Activated T-cell treated with anti-CD3 and anti-CD28 coated beads for 24 hours (primary cell): ENCODE measurements at places on chromosomes 2 and 18.

- no peak for DNase-seq
Observed at GRCh38 chr2:30127016-30127893, 19.6 kb upstream of the YPEL5 start.

GRCh38 chr2:122734766-122735424 is 979.4 kb downstream of the TSN start:
- DNase-seq, result no peak

GRCh38 chr2:200411831-200412230 is 98.0 kb downstream of the KCTD18 start:
- DNase-seq, result no peak

GRCh38 chr18:46915800-46916550 is 1.3 kb downstream of the PIAS2 start:
- DNase-seq, result no peak

DNA sequence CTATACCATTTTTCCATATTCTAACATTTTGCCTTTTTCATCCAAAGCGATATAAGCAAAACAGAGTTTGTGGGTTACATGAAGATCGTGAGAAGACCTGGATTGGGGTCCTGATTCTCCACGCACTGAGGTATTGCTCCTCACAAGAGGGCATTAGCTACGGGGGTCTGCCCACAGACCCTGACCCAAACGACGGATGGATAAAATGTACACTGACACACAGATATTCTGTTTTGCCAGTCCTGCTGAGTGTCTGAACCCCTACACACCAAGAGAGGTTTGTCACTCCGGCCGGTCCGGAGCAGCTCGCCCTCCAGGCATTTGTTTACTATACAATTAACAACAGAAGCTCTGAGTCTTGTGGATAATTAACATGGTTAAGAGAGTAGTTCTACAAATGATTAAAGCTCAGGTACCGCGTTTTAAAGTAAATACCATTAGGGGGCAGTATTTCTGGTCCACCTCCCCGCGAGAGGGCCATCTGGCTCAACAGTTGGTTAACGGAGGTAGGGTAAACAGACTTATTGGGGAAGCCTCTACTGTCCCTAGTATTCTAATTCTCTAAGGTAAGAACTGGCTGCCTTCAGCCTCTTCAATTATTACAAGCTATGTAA is 28.4 kb downstream of the SCYGR8 start:
- DNase-seq, result no peak

- DNase-seq, result no peak
Observed at GRCh38 chr2:32838418-32838817, 108.3 kb upstream of the LTBP1 start.

DNA sequence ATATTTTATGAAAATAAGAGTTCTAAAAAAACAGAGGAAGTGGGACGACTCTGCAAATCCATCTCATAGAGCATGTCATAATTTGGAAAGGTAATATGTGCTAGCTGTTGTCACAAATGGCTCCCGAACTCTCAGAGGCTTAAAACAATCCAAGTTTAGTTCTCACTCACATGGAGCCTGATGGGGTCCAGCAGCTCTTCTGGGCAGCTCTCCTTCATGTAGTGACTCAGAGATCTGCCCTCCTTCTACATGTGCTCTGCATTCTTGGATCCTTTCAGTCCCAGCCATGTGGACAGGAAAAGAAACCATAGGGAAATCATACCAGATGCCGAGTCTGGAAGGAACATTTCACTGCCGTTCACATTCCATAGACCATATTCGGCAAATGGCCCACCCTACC is 180.1 kb upstream of the APCDD1 start:
- no peak for DNase-seq

DNA sequence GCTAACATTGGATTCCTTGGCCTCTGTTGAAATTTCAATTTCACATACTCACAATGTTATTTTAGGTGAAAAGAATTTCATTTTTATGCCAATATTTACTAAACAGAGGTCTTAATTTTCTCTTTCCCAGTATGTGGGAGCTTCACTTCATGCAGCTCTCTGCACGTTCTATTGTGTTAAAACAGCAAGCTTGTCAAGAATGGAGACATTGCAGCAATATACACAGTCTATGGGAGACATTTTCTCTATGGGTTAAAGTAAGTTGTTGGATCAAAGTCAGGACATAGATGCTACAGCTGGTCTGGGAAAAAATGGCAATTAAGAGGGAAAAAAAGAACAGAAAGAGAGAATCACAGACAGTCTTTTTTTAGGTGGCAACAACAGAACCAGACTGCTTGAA is 70.4 kb upstream of the ARHGAP15 start:
- no peak for DNase-seq

DNA sequence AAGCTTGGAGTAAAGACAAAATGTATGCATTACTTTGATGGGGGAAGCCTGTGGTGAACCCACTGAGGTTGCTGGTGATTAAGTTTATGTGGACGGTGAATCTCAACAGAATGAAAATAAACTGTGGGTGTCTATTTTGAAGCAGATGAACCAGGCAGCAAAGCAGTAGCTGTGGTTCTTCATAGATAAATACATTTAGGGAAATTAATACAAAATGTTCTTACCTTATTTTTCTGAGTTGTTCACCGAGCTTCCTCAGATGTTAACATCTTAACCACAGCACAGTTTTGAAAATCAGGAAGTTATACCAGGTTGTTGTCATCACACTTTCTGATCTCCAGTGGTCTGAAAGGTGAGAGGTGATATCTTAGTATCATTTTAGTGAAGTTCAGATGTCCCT is 53.9 kb downstream of the NCK2 start:
- no peak for DNase-seq

DNA sequence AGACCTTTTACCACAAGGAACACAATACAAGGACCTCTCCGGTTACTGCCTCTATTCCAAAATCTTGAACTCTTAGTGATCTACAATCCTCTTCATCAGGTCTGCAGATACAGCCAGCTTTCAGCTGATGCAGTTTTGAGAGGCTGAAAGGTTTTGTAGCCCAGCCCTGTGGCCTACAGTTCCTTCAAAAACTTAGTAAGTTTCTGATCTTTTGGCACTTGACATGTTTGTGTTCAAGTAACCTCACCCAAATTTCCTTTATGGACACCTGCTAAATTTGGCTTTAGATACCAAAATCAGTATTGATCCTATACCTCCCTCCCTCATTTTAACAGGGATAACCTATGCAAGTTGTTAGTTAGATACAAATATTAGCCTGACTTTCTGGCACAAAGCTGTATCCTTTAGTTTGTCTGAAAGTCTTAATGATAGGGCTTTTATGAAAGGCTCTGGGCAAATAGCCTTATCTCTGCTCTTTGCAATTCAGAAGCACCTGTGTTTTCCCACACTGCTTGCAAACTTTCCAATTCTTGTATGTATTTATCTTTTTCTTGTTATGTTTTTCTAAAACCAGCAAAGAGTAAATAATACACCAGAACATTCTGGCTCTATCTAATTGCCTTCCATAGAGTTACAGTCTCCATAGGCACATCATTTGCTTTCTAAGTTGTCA is 650.5 kb upstream of the KLHL29 start:
- DNase-seq, result no peak

DNA sequence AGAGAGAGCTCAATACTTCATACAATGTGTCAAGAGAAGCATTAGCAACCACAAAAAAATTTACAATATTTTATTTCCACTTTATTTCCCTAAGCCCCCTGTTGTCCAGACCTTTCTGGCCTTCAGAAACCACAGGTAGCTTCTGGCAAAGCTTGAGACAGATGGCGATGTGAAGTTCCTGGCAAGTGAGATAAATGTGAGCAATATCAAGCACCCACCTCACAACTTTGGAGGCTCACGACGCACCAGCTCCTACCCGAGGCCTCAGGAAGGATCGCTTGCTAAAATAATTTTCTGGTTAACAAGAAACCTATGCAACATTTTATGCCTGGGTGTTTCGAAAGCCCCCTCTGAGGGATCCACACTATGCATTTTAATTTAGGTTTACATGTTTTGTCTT is 158.1 kb upstream of the CHAC2 start:
- no peak for DNase-seq

DNA sequence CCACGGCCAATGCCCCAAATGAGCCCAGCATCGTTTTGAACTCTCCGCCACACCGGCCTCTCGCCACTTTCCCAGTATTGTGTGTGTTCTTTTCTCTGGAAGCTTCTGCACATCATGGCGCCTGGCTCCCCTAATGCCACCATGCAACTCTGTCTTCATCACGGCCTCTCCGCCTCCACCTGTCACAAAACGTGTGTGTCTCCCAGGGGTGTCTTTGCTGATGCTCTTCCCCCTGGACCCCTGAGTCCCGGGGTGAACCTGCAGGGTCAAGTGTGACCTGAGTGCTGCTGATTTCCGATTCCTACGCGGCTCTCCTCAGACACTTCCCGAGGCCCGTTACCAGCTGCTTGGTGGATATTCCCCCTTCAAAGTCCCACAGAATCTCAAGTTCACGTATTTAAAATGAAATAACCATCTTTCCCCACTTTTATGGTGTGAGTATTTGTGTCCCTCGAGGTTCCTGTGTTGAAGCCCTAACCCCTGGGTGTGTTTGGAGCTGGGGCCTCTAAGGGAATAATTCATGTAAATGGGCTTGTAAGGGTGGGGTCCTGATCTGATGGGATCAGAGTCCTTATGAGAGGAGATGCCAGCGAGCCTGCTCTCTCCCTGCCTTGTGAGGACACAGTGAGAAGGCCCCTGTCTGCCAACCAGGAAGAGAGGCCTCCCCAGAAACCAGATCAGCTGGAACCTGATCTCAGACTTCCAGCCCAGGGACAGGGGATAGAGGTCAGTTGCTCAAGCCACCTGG is 87.5 kb upstream of the PXDN start:
- DNase-seq, result no peak

- no peak for DNase-seq
Observed at GRCh38 chr2:202064171-202064880, 8.7 kb upstream of the KIAA2012 start.

- no peak for DNase-seq
Observed at GRCh38 chr2:236943068-236943467, 142.6 kb upstream of the COPS8 start.

GRCh38 chr2:117875786-117876185 is 61.3 kb downstream of the DDX18 start:
- no peak for DNase-seq
